ENCODE measurements at places on chromosomes 12 and 14. TPM values are rescaled to one million over a fixed set of nuclear protein-coding genes. Genes with fewer than 3 reads are reported as not detected.

Gene COCH
- total RNA-seq: 2.9 TPM

Gene POLE2
- 3.2 TPM for total RNA-seq

Gene TMEM120B
- total RNA-seq: 8.6 TPM

Gene CCDC197
- 0.60 TPM for total RNA-seq

Gene IFI27
- total RNA-seq: 106 TPM

Gene DTX3
- total RNA-seq: 47.4 TPM

Gene PRR13
- total RNA-seq: 104 TPM

Gene PKP2
- total RNA-seq: 1.4 TPM

- peak overlapping the region; percentile 14 for H3K27ac ChIP-seq
- no peaks in the 10 kb centered on the region for H3K4me1 ChIP-seq
- H3K27me3 ChIP-seq: no peaks in the 10 kb centered on the region
- no peaks in the 10 kb centered on the region for H3K36me3 ChIP-seq
- DNase-seq: no peak
- H3K4me3 ChIP-seq: no peak overlapping the region
Measured at GRCh38 chr12:93102744-93103143, 173.6 kb upstream of the EEA1 start.

GRCh38 chr14:95222870-95223398, 65.6 kb upstream of the DICER1 start:
- no peaks in the 10 kb centered on the region for H3K36me3 ChIP-seq
- no peak for DNase-seq
- H3K4me3 ChIP-seq: no peak overlapping the region

- peak; percentile 75 for DNase-seq
- no peak overlapping the region for H3K27ac ChIP-seq
- H3K36me3 ChIP-seq: no peaks in the 10 kb centered on the region
- H3K4me1 ChIP-seq: no peaks in the 10 kb centered on the region
- no peak overlapping the region for H3K4me3 ChIP-seq
- H3K27me3 ChIP-seq: no peaks in the 10 kb centered on the region
Measured at GRCh38 chr12:46830731-46831334, 5.0 kb upstream of the SLC38A4 start.

- no peaks in the 10 kb centered on the region for H3K36me3 ChIP-seq
- H3K27ac ChIP-seq: no peak overlapping the region
- H3K4me3 ChIP-seq: no peak overlapping the region
- DNase-seq: no peak
- H3K27me3 ChIP-seq: no peaks in the 10 kb centered on the region
- no peaks in the 10 kb centered on the region for H3K4me1 ChIP-seq
Measured at GRCh38 chr14:75432411-75432810, 4.6 kb downstream of the JDP2 start.

DNA sequence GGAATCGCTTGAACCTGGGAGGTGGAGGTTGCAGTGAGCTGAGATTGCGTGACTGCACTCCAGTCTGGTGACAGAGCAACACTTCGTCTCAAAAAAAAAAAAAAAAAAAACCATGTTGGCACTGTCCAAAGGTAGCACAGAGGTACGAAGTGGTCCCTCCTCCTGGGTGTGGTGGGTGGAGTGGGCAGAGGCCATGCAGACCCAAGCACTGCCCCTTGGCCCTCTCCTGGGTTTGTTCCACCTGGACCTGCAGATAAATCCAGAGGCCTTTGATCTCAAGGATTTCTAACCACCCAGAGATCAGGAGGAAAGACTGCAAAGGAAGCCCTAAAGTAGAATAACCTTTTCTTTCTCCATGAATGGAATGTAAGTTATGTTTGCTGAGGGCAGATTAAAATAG, 8.7 kb upstream of the GALNT6 start:
- no peaks in the 10 kb centered on the region for H3K36me3 ChIP-seq
- no peaks in the 10 kb centered on the region for H3K4me1 ChIP-seq
- DNase-seq: no peak
- H3K27ac ChIP-seq: no peak overlapping the region

- H3K27me3 ChIP-seq: no peaks in the 10 kb centered on the region
- H3K36me3 ChIP-seq: no peaks in the 10 kb centered on the region
- H3K4me3 ChIP-seq: no peak overlapping the region
- H3K27ac ChIP-seq: no peak overlapping the region
- no peaks in the 10 kb centered on the region for H3K4me1 ChIP-seq
Measured at GRCh38 chr14:22118899-22119477, 445.4 kb upstream of the OR4E1 start.
